ENCODE measurements at places on chromosomes 1 and 21.
A peak's percentile ranks its signal among the peaks of the same experiment; 100 is the strongest.

- DNase-seq, result peak; percentile 96
Observed at GRCh38 chr1:156816561-156817328, at the start of gene SH2D2A. Gene SH2D2A, minus strand, starts transcription at chr1:156816848. Its CDS starts 140 bp downstream, at chr1:156816708.

- no peak for DNase-seq
Observed at GRCh38 chr1:12678820-12679219, 34.9 kb downstream of the AADACL4 start.

DNA sequence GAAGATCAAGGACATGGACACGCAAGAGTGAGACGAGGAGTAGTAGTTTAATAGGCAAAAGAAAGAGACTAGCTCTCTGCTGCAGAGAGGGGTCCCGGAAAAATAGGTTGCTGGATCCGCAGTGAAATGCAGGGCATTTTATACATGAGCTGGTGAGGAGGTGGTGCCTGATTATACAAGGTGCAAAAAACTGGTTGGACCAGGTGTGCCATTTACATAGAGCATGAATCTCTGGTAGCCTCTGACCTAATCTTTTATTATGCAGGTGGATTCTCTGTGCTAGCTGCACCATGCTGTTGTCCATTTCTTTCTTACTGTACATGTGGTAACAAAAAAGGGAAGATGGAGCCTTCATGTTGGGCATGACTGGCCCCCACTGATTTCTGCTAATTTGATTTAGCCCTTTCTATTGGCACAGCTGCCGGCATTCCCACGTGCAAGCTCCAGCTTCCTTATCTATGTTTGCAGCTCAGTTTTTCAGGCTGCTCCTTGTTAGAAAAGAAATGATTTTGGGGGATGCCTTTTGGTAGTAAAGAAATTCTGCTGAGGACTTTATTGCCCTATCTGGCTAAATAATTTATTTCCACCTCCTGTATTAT is 548.1 kb downstream of the BRINP3 start:
- DNase-seq, result no peak

GRCh38 chr21:18398843-18399242 is 4.7 kb downstream of the TMPRSS15 start:
- DNase-seq, result no peak

GRCh38 chr1:85342207-85342606 is 65.8 kb upstream of the BCL10 start:
- DNase-seq, result no peak

GRCh38 chr1:160711602-160712311 is at the start of gene CD48:
Gene CD48, minus strand, starts transcription at chr1:160711822. Its CDS starts 59 bp downstream, at chr1:160711763.
- peak; percentile 53 for DNase-seq

GRCh38 chr1:243420946-243421685 is 165.3 kb downstream of the SDCCAG8 start:
- DNase-seq, result no peak

GRCh38 chr1:109306832-109307273 is at the start of gene MYBPHL:
Gene MYBPHL, minus strand, starts transcription at chr1:109307011. Its CDS starts 20 bp downstream, at chr1:109306991.
- no peak for DNase-seq

GRCh38 chr1:209505044-209505443 is 78.5 kb upstream of the CAMK1G start:
- DNase-seq, result no peak

- peak; percentile 77 for DNase-seq
Observed at GRCh38 chr1:201895913-201896807, 7.5 kb downstream of the SHISA4 start.

- DNase-seq, result no peak
Observed at GRCh38 chr1:37685722-37686121, 6.6 kb upstream of the CDCA8 start.

DNA sequence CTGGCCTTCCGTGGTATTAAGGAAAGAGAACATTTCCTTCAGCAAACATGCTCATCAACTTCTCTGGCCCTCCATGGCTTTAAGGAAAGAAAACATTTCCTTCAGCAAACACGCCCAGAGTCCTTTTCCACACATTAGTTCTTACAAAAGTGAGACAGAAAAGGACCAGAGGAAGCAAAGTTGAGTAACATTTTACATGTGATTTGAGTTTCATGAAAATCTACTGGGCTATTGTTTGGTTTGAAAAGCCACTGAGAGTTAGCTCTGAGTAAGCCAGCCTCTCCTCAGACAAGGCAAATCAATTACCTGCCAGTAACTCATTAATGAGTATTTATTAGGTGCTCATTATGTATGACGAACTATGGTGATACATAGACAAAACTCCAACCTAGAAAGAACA is 78.0 kb downstream of the NID1 start:
- DNase-seq, result no peak

GRCh38 chr1:42684139-42684538 is 1.9 kb downstream of the YBX1 start:
- DNase-seq, result no peak

GRCh38 chr1:183270541-183271141 is 84.6 kb downstream of the LAMC2 start:
- no peak for DNase-seq

DNA sequence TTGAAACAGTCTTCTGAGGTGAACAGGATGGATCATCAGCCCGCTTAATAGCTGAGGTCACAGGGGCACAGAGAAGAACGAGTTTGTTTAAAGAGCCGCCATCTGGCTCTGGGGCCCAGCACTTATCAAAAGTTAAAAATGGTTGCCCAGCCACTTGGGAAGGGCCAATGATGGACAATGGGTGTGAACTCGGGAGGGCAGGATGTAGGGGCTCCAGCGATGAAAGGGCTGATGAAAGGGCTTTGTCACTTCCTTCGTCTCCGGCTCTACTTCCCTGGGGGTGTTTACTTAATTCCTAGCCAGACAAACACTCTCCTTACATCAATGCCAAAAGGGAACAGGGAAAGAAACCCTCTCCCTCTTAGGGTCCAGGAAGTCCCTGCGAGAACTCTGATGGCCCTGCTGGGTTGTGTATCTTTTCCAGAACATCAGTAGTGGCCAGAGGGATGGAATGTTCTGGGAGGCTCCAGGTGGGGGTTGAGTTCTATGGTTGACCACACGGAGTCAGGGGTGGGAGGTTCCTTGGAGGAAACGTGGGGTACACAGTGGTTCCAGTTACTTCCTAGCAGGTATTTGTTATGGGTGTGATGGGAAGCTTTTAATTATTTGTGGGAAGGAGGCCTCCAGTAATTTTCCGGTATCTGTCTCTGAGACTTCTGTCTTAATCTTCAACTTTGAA is 9.0 kb upstream of the ABCG1 start:
- DNase-seq, result no peak

- DNase-seq, result no peak
Observed at GRCh38 chr1:167364826-167365225, 144.1 kb downstream of the POU2F1 start.

- no peak for DNase-seq
Observed at GRCh38 chr1:29643281-29643680, 407.0 kb downstream of the PTPRU start.

DNA sequence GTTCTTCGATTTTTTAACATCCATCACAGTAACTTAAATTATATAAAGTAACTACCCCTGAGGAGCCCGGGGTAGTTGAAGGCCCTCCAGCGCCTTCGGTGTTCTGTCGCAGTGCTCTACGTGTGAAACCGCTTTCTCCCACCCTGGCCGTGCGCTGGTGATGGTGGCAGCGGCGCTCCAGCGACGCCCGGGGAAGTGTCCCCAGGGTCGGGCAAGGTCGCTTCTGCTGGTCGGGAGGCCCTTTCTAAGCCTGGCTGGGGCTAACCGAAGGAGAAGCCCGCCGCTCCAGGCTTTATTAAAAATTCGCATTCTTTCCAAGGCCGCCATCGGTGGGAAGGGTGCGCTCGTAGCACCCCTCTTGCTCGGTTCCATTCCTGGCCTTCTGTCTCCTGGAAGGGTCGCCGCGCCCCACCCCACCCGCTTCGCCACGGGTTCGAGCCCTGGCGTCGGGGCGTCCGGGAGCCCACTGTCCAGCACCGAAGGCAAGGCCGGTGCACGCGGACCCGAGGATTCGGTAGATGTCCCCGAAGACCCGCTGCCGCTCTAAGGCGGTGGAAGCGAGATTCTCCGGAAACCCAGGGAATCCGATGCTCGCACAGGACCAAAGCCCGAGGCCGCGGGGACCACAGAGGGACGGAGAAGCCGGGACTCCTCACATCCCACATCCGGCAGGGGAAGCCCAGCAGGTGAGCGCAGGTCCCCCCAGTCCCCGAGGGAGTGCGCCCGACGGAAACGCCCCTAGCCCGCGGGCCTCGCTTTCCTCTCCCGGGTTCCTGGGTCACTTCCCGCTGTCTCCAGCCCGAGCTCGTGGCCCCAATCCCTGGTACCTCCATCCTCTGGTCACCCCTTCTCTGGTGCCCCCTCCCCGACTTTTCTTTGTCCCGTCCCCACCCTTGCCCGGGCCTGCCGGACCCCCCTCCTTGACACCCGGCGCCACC is 685 bp upstream of the RIPPLY3 start:
- DNase-seq, result no peak

GRCh38 chr1:17078991-17079868 is 25.4 kb upstream of the SDHB start:
- DNase-seq, result no peak

GRCh38 chr1:54136269-54136896 is 16.4 kb downstream of the CDCP2 start:
- no peak for DNase-seq

- DNase-seq, result no peak
Observed at GRCh38 chr21:33023574-33024200, 2.0 kb upstream of the OLIG2 start.

DNA sequence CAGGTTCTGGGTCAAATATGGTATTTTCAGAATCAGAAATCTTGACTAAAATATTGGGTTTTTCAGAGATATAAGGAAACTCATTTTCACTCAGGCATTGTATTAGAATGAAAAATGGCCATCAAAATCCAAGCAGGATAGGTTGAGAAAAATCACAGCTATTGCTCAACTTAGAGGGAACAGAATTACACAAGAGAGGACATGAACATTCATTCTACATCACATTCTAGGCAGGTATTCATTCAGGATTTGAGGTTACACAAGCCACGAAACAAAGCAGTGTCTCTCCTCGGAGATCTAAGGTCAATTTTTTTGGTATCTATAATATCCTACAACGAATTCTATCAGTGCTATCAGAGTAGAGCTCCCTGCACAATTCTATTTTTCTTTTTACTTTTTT is 163.6 kb upstream of the HP1BP3 start:
- DNase-seq, result no peak

DNA sequence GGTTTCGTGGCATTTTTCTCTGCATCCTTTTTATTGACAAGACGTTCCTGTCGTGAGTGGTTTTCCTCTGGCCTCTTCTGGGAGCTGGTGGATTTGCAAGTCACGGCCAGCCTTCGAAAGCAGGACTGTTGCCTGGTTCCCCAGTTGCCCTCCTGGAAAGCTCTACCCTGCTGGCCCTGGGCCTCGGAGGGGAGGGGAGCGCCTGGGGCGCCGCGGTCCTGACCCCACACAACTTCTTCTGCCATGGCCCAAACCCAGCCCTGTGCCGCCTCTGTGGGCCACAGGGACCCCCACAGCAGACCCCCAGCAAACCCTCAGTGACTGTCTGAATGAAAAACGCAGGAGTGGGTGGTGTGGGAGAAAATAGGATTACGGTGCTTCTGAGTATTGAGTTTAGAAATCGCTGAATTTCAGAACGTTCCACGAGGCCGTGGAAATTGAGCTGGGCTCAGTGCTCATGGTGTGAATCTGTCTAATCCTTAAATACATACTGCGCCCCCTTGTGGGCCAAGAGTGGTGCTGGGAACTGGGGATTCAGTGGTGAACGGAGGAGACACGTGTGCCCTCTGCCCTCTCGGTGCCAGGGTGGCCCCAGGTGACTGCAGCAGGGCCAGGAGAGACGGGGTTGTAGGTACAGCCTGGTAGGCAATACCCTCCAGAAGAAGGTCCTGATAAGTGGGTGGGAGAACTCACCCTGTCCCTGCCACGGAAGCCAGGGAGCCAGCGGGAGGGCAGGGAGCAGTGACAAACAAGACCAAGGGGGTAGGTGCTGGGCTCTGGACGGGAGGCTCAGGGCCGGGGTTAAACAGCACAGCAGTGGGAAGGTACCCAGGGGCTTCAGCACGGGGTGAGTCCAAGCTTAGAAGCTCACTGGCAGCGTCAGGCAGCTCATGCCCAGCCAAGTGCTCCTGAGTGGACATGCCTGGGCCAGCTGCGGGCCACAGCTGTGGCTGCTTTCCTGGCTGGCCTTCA is 101.2 kb upstream of the COL6A1 start:
- peak; percentile 61 for DNase-seq

GRCh38 chr1:104182251-104182650 is 432.6 kb downstream of the AMY1C start:
- no peak for DNase-seq

GRCh38 chr1:1194723-1195122 is 11.7 kb downstream of the TNFRSF18 start:
- no peak for DNase-seq

GRCh38 chr1:111990878-111991718 is 1.6 kb upstream of the KCND3 start:
- no peak for DNase-seq

DNA sequence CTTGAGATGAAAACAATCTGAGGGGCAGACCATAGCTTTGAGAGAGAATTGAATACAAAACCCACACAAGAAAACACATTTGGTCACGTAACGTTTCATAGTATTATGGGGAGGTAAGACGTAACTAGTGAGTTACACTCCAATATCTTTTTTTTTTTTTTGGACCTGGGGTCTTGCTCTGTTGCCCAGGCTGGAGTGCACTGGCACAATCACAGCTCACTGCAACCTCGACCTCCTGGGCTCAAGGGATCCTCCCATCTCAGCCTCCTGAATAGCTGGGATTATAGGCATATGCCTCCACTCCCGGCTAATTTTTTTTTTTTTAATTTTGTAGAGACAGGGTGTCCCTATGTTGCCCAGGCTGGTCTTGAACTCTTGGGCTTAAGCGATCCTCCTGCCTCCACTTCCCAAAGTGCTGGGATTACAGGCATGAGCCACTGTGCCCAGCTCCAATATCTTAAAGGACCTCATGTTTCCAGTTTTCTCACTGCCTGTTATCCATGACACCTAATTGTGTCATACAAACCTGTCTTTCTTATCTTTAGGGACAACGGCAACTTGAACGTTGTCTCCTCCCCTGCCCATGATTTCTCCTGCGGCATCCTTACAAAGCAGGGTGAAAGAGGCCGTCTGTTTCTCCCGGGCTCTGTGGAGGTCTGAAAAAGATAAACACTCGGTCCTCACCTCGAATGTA is 5.3 kb downstream of the TRIM45 start:
- no peak for DNase-seq

- DNase-seq, result no peak
Observed at GRCh38 chr1:207923121-207923520, 12.2 kb upstream of the CD34 start.

DNA sequence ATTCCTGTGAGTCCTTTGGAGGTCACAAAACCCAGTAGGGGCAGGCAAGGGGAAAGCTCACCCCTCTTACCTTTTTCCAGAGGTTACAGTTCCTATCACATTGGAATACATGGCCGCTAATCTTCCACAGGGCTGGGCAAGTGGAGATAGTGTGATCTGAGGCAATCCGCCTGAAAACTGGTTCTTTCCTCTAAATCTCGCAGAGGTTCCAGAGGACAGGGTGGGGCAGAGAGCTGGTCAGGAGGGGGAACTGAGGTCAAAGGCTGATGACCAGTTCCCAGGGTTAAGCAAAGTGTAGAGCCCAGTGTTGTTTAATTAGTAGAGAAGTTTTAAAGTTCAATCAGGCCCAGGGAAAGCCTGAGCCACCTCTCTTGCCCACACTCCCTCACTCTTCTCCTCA is at the start of gene SERPINC1:
TSS of gene SERPINC1 (minus strand) at position 179 of the 400 bp plus-strand sequence. CDS start at position 111, 68 bp downstream.
- no peak for DNase-seq
